Muscle of leg (tissue), 16 donors: ENCODE measurements at places on chromosomes 13 and 19.

DNA sequence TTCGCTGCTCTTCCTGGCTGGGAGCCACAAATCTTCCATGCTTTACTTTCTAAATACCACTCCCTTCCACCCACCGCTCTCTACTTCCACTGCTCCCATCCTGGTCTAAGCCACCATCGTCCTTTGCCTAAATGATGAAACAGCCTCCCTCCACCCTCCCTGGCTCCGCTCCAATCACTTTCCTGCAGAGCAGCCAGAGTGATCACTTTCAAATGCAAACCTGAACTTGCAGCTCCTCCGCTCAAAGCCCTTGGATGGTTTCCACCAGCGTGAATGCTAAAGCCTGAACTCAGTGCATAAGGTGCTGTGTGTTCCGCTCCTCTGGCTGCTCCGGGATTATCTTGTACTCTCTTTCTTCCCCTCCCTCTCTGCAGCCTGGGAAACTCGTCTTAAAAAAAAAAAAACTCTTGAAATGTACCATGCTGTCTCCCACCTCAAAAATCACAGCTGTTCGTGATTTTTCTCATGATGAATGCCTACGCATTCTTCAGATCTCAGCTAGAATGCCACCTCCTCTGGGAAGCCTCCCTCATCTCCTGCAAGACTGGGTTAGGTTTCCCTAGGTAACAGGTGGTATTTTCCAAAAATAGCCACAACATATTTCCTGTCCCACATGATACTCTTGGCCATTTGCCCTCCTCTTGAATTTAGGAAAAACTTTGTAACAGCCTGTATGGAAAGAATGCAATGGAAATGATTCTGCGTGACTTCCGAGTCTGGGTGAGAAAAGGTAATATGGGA is 3.7 kb upstream of the SIN3B start:
- DNase-seq = peak; percentile 87

DNA sequence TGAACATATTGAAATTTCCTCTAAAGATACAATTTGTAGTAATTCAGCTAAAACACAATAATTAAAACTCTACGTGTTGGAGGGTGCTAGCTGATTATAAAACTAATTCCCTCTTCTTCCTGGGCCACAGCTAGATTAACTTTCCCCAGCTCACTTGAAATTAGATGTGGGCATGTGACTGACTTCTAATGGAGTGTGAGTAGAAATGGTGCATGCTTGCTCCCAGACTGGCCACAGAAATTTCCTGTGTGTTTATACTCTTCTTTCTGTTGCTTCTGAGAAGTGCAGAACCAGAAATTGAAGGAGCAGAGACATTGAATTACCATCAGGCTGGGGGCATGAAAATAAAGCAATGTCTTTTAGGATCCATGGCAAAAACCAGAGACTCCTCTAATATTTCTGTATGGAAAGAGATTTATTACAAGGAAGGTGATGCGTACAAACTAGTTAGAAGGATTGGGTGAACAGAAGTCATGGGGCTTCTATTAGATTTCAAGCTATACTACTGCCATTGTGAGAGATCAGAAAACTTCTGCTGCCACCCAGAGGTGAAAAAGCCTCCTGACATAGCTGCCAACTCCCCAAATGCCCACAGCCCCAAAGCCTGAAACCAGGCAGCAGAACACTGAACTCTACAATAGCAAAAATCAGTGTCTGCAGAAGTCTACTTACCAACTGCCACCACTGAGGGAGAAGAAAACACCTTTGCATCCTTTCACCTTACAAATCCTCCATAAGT is 379.2 kb upstream of the MIR17HG start:
- peak; percentile 10 for DNase-seq

GRCh38 chr19:30367006-30367405 is 5.2 kb upstream of the ZNF536 start:
- no peak for DNase-seq

GRCh38 chr13:46507981-46508380 is 45.0 kb upstream of the LRCH1 start:
- no peak for DNase-seq
